HS-27A (cell line): ENCODE measurements at places on chromosomes 3 and 15.

GRCh38 chr3:187020376-187020775, 90.0 kb downstream of the ST6GAL1 start:
- no peak for DNase-seq

DNA sequence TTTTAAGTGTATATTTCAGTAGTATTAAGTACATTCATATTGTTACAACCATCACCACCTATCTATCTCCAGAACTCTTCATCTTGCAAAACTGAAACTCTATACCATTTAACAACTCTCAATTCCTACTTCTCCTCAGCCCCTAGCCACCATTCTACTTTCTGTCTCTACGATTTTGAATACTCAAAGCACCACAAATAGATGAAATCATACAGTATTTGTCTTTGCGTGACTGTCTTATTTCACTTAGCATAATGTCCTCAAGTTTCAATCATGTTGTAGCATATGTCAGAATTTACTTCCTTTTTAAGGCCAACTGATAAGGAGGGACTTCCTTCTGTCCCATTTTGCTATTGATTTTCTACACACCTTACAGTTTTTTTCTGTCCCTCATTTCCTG, 593.3 kb downstream of the FHIT start:
- no peak for DNase-seq

- no peak for DNase-seq
These were observed 30.9 kb upstream of the VPS8 start for GRCh38 chr3:184780981-184781515.

GRCh38 chr15:70442616-70443321, 320.6 kb downstream of the UACA start:
- DNase-seq, result no peak

- no peak for DNase-seq
These were observed 197.7 kb downstream of the LPP start for GRCh38 chr3:188351648-188352047.

DNA sequence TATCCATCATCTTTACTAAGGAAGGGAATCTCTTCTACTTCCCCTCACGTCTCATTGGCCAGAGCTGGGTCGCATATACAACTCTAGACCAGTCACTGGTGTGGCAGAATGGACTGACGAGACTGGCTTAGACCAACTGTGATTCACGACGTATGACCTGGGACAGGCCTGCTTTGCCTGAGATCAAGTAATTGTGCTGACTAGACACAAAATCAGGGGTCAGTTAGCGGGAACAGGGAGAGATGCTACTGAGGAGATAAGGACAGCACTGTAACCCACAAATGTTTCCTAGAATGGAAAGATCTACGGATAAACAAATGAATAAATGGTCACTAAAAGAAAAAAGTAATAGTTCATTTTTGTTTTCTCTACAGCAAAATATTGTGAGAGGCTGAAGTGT, 308.3 kb downstream of the MAGI1 start:
- no peak for DNase-seq

DNA sequence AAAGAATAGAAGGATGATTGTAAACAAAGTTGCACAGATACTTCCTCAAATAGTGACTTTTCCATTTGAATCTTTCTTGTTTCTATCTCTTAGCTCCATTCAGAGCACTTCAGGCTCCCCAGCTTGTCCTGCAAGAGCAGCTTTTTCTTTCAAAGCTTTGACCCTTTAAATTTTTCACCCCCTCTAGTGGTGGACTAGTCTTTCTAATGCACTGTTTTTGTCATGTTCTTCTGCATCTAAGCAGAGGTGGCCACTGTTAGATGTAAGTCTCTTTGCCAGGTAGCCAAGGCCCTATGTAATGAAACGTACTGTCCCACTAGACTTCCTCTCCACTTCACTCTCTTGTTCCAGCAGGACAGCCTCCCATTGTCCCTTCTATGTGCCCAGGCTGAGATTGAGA, 74.0 kb upstream of the MANF start:
- DNase-seq, result no peak

GRCh38 chr3:16522834-16523233, 9.3 kb upstream of the RFTN1 start:
- DNase-seq, result no peak

GRCh38 chr3:60081381-60082095, 1031.7 kb upstream of the CFAP20DC start:
- no peak for DNase-seq

DNA sequence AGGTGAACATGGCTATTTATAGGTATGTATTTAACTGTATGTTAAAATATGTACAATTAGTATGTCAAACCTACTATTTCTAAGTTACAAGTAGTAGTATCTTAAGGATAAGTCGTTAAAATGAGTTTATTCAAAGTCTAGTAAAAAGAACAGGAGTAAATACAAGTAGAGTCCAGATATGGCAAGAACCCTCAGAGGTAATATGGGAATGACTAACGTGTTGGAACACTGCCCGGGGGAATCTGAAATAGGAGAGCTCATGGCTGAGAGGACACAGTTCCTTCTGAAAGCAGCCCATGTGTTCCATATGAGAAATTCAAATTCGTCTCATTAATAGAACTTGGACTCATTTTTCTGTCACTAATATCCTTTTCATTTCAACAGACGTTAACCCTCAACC, 158.8 kb downstream of the CLSTN2 start:
- no peak for DNase-seq

GRCh38 chr3:13544951-13545651, 3.8 kb upstream of the FBLN2 start:
- no peak for DNase-seq

DNA sequence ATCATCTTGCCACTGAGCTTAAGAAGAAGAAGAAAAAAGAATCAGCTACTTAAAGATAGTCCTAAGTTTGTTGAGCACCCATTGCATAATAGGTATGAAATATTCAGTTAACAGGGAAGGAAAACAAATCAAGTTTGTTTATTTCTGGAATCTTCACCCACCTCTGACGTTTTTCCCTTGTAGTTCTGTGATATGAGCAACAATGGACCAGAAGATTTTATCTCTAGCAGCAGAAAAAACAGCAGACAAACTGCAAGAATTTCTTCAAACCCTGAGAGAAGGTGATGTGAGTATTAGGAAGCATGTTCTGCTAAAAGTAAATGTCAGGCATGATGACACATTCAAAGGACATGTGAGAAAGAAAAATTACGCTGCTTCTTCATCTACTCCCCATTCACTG, 3.7 kb downstream of the FANCI start:
- no peak for DNase-seq

DNA sequence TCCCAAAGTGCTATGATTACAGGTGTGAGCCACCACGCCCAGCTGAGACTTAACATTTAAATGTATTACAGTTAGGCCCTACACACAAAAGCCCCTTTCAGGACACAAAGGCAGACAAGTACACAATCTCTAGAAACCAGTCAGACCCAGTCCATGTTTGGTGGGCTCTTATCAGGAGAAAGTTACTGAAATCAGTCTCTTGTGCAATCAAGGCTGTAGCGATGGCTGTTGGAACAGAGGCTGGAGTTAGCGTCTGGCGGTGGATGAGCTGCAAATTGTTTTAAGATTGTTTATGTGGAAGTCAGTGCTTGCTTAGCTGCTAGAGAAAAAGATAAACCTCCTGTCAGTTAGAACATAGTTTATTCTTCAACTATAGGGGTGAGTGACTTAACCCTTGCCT, 89.5 kb upstream of the SNRPN start:
- DNase-seq, result no peak

GRCh38 chr3:165920984-165921383, 83.8 kb upstream of the BCHE start:
- no peak for DNase-seq

DNA sequence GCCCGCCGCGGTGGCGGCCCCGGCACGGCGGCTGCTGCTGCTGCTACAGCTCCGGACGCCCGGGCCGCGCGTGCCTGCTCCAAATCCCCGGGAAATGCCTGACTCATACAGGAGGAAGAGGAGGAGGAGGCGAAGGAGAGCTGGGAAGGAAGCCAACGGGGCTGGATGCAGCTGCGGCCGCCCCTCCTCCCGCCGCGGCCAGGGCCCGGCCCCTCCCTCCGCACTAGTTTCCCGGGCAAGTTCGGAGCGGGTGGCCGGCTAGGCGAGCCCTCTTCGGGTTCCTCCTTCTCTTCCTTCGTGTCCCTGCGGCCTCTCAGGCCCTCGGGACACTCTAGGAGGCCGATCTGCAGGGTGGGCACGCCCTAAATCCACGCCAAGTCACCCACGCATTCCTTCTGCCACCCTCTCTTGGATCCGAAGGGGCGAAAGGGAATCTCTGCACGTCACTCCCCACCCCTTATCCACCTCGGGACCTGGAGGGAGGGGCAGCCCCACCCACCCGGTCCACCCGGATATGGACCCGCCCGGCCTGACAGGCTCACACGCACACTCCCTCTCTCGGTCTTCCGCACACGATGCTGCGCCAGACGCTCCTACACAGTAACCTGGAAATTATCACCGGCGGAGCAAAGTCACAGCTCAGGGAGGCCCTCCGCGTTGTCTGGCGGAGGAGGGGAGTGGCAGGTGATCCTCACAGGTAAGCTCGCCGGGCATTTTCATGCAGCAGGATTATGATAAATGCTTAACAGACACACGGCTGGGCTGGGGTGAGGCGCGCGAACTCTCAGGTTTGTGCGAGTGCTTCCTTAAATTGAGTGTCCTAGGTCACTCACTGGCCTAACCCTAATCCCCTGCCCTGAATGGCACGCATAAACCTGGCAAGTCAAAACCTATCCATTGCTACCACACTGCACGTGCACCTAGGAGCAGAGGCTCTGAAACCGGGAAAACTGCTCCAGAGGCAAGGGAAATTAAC, at the start of the genes OSBPL10 and ZNF860:
OSBPL10 (minus strand) TSS at position 57 of the 976 bp plus-strand sequence. CDS start 83 bp downstream, outside the sequence.
ZNF860 (plus strand) TSS at position 545 of the 976 bp plus-strand sequence. CDS start 7,330 bp downstream, outside the sequence.
- peak; percentile 94 for DNase-seq

DNA sequence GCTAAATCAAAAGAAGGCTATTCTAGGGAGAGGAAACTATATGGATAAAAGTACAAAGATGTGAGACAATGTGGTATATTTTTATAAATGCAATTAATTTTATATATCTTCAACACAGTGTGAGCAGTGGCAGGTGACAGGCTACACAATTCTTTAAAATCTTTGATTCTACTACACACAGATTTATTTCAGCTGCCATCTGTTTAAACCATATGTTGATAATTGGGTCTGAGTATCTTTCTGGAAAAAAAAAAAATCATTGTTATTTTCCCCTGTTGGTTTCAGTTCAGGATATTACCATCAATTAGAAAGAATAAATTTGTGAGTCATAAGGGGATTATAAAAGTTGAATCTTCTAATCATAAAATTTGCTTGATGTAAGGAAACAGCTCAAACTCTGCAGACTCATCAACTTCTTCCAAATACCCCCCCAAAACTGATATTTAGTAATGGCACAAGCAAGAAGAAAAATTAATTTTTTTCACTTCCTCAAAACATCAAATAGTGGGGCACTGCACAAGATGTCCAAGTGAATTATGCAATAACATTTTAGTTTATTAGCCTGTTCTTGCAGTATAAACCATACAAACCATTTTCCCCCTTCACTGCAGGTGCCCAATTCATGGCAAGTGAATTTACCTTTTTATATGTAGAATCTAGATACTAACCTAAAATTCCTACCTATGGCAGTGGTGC, 12.0 kb downstream of the PIERCE2 start:
- DNase-seq, result no peak

DNA sequence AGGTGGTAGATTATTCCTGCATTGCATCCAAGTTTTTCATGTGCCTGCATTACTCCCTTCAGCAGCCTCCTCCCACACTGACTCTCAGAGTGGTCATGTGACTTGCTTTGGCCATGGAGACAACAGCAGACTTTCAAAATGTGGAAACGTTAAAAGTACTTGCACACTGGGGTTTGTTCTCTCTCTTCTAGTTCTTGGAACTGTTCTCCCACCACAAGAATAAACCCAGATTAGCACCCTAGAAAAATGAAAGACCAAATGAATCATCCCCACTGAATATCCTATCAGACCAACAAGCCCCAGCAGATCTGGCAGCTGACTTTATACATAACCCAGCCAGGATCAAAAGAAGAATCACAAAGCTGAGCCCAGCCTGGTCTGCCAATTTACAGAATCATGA, 398.5 kb downstream of the VPS13C start:
- DNase-seq, result no peak

DNA sequence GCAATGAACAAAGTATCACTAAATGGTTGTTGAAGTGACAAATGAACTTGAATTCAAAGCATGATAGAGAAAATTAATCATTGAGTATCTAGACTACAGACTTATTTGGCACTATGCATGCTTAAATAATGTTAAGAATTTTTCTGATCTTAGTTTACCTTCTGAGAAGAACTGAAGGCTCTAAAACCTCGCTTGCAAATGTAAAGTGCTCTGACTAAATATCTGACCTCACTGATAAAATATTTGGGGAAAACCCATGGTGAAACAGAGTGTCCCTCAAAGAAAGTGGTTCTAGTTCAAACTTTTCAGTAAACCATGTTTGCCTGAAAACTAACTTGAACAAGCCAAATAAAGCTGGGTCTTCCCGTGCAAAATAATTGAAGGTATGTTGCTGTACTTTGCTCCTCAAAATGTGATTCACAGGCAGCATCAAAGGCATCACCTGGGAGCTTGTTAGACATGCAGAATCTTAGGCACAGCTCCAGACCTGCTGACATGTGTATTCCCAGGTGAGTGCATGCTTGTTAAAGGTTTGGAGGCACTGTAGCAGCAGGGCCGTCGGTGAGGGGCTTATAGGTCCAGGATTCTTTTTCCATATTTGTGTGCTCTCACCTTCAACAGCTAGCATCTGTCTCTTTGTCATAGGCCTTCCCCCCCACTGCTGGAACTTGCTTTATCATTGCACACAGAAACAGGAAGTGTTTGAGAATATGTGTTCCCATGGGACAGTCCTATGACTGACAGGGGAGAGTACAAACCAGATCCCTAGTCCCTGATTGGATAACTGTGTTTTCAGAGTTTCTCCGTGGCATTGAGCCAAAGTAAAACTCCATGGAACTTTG, 524.2 kb upstream of the LMCD1 start:
- DNase-seq, result no peak

DNA sequence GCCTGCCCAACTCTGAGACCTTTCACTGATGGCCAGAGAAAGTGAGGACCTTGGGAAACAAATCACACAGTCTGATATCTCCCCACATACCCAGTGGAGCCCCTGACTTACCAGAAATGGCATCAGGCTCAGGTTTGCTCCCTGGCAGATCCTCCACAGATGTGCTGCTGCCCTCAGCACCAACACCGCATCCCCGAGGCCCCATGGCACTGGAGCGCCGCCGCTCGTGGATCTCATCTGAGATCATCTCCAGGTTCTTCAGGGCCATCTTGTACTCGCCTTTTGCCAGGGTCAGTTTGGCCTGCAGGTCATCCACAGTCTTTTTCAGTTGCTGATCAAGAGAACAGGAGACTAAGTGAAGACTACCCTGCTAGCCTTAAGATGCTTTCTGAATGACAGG, 52.7 kb downstream of the CAPN7 start:
- DNase-seq, result no peak

- no peak for DNase-seq
These were observed 33.8 kb upstream of the EPHB1 start for GRCh38 chr3:134761213-134761612.
